ENCODE measurements at places on chromosomes 11 and 22. TPM values are rescaled to one million over a fixed set of nuclear protein-coding genes. Genes with fewer than 3 reads are reported as not detected.

Gene HPS5
- 11.1 TPM for polyA plus RNA-seq

Gene ILK
- 150 TPM for polyA plus RNA-seq

Gene APOL3
- 9.1 TPM for polyA plus RNA-seq

DNA sequence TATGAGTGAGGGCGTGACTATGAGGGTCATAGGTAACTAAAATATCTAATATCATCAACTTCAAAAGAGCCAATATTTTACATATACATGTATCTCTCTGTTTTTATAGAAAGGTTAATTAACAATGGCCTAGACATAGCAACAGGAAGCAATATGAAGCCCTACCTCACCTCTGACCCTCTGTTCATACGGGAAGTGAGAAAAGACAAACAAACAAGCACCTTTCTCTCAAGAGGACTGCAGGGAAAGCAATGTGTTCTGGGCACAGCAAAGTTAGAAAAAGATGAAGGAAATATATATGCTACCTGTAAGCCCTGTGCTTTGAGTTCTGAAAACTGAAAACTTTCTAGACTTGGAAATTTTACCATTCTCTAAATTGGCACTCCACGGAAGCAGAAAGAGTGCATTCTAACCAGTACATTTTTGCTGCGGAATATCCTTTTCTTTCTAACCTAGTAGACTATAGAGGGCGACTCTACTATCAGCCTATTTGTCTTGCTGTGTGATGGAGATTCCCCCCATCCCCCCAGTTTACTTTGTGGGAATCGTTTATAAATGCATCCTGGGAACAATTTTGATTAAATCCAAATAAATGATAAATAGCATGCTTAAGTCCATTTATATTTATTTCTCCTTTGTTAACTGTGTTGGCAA, 830.4 kb upstream of the FAT3 start:
- no peak for DNase-seq

- DNase-seq, result no peak
Measured at GRCh38 chr11:65204646-65205601, 23.2 kb downstream of the CAPN1 start.

DNA sequence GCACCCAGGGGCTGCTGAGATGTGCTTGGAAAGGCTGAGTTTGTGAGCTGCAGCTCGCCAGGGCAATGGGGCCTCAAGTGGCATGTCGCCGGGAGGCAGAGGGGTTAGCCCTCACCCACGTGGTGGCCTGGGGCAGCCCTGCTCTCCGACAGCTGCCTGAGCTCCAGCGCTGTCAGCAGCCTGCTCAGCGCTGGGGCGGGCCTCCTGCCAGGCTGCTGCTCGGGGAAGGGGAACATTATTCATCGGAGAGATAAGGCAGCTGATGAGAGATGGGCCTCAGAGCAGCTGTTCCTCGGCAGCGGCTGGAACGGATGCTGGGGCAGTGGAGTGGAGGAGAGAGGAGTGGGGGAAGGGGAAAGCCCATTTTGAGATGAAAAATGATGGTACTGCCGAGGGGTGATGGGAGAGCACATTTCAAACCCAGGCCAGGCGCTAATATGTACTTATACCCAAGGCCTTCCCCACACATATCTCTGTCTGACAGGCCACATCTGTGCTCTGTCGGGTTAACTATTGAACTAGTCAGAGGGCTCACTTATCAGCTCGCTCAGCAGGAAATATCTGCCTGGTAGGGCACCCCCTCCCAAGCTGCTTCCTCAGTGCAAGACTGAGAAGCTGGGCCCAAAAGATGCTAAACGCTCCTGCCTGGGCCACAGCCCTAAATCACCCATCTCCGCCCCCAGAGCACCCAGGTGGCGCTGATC, 79.5 kb downstream of the TIMP3 start:
- DNase-seq, result peak; percentile 34

DNA sequence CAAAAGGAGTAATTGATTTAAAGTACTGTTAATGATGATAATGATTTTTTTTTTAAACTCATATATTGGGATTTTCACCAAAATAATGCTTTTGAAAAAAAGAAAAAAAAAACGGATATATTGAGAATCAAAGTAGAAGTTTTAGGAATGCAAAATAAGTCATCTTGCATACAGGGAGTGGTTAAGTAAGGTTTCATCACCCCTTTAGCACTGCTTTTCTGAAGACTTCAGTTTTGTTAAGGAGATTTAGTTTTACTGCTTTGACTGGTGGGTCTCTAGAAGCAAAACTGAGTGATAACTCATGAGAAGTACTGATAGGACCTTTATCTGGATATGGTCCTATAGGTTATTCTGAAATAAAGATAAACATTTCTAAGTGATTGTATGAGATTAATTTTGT, 43.9 kb downstream of the RRM1 start:
- no peak for DNase-seq

GRCh38 chr11:13214276-13214675, 63.3 kb upstream of the BMAL1 start:
- DNase-seq, result no peak

- DNase-seq, result no peak
Measured at GRCh38 chr11:95155385-95155784, 65.7 kb downstream of the ENDOD1 start.

Measured in forelimb muscle (tissue), 1 donor.